ENCODE measurements at places on chromosomes 5 and 9. TPM values are rescaled to one million over a fixed set of nuclear protein-coding genes. Genes with fewer than 3 reads are reported as not detected.

The OGN gene
- total RNA-seq = 20.8 TPM

DNA sequence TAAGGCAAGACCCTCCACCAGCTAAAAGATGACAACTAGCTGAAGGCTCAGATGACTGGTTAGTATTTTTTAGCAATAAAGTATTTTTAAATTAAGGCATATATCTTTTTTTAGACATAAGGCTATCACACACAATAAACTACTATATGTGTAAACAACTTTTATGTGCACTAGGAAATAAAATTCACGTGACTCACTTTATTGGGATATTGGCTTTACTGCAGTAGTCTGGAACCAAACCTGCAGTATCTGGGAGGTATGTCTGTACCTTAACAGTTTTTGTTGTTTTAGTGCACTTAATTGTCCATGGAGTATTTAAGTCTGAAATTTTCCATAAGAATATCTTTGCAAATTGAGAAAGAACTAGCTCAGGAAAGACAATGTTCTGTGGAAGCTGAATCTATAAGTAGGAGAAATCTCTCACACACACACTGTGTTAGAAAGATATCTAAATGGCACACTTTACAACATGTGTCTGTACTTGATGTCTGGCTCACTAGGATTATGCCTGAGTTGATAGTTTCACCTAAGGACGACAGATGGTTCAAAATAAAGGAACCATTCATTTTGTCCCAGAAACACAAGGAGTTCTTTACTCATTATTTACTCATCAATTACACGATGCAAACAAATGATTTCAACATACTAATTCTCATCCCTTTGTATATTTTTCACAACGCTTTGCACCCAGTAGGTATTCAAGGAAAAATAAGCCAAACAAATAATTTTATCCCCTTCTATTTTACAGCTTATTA, 4.6 kb downstream of the RAPGEF6 start:
- DNase-seq = no peak

- DNase-seq = no peak
Observed at GRCh38 chr5:127911619-127912018, 171.9 kb upstream of the SLC12A2 start.

DNA sequence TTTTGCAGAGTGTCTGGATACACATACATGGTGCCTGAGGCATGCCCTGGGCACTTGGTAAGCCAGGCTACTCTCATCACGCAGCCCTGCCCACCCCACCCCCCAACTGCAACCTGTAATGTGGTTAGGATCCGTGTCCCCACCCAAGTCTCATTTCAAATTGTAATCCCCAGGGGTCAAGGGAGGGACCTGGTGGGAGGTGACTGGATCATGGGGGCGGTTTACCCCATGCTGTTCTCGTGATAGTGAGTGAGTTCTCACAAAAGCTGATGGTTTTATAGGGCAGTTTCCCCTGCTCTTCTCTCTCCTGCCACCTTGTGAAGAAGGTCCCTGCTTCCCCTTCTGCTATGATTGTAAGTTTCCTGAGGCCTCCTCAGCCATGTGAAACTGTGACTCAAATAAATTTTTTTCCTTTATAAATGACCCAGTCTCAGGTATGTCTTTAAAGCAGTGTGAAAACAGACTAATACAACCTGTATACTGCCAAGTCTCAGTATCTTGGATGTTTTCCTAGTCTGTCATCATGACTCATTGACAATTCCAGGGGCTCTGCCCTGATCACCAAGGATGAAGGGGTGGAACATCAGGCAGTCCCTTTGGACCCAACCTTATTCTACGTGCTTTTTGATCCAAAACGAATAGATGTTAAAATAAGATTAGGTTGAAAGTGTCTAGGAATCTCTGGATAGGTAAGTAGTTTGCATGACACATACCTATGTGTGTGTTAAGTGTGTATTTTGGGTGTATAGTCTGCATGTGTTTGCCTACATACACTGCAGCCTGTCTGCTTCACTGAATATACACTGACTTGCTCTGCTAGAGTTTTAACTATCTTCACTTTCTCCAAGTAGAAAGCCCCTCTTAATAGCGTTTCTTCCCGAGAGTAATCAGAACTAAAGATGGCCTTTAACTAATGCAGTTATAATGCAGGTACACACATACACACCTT, 293.8 kb downstream of the SLIT3 start:
- DNase-seq = no peak

GRCh38 chr5:168430296-168430695, 56.0 kb upstream of the RARS1 start:
- no peak for DNase-seq

The PTGES2 gene
- total RNA-seq = 80.0 TPM

Data from thyroid gland (tissue), 4 donors.